Stimulated activated CD4-positive, alpha-beta T cell treated with anti-CD3 and anti-CD28 coated beads, TNF-alpha, amount 100 ng/mL, for 24 hours (primary cell): ENCODE measurements at places on chromosomes 2 and 18.

- DNase-seq, result no peak
Observed at GRCh38 chr18:4125224-4125623, 329.9 kb downstream of the DLGAP1 start.

DNA sequence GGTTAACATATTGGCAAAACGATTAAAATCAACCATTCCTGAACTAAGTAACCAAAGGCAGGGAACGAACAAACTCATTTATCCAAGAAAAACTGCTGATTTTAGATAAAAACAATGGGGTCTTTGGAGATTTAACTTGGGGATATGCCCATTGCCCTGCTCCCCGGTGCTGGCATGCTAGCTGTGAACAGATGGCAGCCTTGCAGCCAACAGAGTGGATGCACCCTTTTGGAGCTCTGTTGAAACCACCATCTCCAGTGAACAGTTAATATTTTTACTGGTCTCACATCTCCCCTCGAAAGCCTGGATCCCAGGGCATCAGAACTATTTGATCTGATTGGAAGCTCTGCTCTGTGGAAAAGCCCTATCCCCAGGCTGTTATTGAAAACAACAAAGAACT lies 303.1 kb downstream of the TGIF1 start:
- DNase-seq, result no peak

- no peak for DNase-seq
Observed at GRCh38 chr2:219422952-219423534, 4.9 kb downstream of the DES start.

DNA sequence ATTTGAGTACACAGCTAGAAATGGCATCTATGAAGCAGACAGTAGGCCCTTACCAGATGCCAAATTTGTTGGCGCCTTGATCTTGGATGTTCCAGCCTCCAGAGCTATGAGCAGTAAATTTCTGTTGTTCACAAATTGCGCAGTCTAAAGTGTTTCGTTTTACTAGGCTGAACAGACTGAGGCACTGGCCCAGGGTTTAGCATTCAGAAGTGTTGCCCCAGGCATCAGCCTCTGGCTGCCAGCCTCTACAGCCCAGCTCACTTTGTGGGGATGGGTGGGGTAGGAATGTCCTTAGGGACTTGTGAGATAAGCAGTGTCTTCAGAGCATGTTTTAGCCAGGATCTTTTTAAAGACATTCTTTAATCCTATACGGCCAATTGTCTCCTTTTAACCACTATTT lies 51.5 kb upstream of the MGAT5 start:
- DNase-seq, result no peak

DNA sequence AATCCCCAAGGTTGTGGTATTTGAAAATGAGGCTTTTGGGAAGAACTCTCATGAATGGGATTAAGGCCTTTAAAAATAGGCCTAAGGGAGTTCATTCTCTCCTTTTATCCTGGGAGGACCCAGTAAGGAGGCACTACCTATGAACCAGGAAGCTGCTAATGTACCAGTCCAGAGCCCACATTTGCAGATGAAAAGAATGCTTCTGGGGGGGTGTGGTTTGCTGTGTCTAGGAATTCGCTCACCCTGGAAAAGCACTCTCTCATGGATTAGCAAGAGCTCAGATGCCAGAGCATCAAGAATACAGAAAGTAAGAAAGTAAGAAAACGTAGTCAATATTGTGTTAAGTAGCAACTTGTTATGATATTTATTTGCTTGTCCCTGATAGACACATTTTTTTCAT lies 785.7 kb upstream of the GYPC start:
- DNase-seq, result no peak

DNA sequence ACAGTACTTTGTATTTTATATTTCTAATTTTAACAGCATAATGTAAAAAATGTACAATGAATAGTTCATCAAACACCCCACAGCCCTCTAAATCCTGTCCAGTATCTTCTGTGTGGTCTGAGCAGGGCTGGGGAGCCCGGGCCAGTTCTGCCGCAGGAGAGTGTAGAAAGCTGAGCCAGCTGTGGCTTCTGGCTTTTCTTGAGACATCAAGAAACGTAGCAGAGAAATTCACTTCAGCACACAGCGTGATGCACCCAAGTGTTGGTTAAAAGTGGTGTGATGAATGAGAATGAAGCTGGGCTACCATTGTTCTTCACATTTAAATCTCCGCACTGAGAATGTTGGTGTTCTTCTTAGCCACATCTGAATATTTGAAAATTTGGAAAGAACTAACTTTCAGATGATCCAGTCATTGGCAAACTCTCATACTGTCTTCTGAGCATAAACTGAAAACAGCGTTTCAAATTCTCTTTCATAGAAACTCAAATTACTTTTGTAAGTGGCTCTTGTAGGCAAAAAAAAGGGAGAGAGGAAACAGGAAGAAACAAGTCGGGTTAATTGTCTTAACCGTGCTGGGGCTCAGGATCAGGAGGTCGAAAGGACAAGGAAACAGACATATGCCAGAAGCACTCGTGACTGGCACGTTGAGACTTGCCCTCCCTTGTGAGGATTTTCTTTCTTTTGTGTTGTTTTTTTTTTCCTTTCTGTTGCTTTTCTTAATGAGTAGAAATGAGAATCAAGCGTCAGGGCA lies 23.4 kb upstream of the TMEM87B start:
- DNase-seq, result no peak

DNA sequence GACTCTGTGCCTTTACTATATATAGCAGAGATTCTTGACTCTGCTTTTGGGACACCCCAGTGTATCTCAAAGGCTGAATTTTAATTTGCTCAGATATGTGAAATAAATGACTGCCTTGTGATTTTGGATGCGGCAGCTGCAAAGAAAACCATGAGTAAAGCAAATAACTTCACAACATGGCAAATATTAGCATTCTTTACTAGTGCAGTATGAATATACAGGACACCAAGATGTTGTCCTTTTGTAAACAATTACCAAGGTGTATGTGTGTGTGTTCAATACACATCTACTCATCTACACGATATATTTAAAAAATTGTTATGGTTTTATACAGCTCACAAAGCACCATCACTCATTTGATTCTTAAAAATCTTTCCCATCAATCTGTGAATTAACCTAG lies 70.6 kb upstream of the TCF4 start:
- DNase-seq, result no peak

- no peak for DNase-seq
Observed at GRCh38 chr2:25492726-25493125, 151.0 kb upstream of the DNMT3A start.

GRCh38 chr2:241029599-241030332 lies 31.3 kb downstream of the SNED1 start:
- no peak for DNase-seq

- no peak for DNase-seq
Observed at GRCh38 chr2:241577413-241578122, 19.0 kb downstream of the BOK start.

- DNase-seq, result no peak
Observed at GRCh38 chr2:142755191-142755590, 122.3 kb upstream of the KYNU start.

DNA sequence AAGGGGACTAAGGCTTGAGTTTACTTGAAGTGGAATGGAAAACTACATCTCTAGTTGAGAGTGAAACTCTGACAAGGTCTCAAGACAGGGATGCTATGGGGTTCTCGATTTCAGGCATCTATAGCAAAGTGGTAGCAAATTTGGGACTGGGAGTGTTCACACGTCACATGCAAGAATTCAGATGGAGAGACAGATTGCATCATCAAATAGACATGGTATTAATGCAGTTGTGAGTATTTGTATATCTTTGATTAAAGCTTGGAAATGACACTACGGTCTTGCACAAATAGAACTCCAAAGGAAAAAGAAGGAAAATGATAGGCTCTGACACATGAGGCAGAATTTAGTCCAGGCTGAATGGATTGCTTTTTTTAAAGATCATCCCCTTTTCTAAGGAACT lies 1061.6 kb upstream of the FANCL start:
- DNase-seq, result no peak

DNA sequence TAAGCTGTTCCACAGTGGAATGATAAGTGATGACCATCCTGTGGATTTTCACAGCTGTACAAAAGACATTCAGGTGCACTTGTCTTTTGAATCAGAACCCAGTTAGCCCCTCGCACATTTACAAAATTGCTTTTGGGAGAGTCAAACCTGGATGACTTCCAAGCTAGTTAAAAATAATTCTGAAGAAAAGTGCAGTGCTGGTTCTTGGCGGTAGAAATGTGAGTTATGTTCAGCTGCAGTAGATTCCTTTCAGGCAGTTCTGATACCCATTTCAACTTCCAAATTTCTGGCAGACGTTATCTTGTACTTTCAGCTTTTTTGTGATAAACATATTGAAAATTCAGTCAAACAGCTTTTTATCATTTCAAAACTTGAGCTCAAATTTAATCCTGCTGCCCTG lies 324.7 kb downstream of the NRXN1 start:
- no peak for DNase-seq

GRCh38 chr18:62128157-62128556 lies 58.7 kb downstream of the PIGN start:
- no peak for DNase-seq

- DNase-seq, result no peak
Observed at GRCh38 chr2:30465171-30465545, 18.1 kb downstream of the LCLAT1 start.

- no peak for DNase-seq
Observed at GRCh38 chr2:11213090-11213638, 57.9 kb downstream of the SLC66A3 start.

- no peak for DNase-seq
Observed at GRCh38 chr2:69948032-69948962, 13.1 kb downstream of the ASPRV1 start.

GRCh38 chr18:34867520-34867919 lies 157.4 kb downstream of the DTNA start:
- DNase-seq, result no peak

DNA sequence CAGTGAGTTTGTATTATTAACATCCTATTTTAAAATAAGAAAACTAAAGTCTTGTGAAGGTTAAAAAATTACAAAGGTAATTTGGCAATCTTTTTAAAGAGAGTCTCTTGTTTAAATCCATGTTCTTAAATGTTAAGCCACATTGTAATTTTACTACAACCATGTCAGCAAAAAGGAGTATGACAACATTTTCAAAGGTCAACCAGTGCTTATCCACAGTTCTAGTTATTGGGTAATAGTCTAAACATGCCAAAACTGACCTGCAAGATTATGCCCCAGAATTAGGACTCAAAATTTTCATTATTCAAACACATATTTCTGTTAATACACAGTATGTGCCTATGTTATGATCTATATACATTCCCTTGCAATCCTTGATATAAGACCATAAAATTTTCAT lies 1312.6 kb upstream of the CHAC2 start:
- DNase-seq, result no peak

DNA sequence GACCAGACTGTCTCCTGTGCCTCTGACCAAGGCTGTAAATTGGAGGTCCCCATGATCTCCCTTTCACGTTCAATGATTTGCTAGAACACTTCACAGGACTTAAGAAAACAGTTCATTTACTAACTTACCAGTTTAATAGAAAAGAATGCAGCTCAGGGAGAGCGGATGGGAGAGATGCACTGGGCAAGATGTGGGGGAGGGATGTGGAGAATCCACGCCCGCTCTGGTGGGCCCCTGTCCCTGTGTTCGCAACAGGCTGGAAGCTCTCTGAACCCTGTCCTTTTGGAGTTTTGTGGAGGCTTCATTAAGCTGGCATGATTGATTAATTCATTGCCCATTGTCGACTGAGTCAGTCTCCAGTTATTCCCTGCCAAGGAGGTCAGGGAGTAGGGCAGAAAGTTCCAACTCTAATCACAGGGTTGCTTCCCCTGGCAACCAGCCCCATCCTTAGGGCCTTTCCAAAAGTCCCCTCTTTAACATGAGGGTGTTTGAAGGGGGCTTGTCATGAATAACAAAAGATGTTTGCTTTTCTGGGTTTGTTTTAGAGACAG lies 257.1 kb downstream of the ACKR3 start:
- no peak for DNase-seq

GRCh38 chr2:172843266-172843582 lies 107.6 kb downstream of the RAPGEF4 start:
- DNase-seq, result no peak

DNA sequence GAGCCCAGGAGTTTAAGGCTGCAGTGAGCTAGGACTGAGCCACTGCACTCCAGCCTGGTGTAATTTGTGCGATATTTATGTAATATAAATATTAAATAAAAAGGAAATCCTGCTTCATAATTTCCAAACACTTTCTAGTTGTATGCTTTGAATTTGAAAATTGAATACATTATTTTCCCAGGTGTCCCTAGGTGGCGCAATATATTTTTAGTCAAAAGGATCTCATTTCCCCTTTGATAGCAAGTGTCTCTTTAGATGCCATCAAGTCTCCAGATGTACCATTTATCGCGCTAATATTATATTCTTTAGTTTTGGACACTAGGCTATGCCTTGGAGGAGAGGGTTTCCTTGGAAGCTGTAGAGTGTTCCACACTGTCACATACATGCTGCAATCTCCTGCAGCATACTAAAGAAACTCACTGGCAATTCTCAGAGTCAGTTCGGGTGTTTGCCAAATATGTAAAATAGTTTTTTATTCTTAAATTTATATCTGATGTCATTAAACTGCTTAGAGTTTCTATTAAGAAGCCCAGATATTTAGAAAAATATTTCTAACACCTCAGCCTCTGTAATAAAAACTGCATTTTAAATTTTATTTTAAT lies 5.6 kb upstream of the WDR7 start:
- DNase-seq, result no peak

DNA sequence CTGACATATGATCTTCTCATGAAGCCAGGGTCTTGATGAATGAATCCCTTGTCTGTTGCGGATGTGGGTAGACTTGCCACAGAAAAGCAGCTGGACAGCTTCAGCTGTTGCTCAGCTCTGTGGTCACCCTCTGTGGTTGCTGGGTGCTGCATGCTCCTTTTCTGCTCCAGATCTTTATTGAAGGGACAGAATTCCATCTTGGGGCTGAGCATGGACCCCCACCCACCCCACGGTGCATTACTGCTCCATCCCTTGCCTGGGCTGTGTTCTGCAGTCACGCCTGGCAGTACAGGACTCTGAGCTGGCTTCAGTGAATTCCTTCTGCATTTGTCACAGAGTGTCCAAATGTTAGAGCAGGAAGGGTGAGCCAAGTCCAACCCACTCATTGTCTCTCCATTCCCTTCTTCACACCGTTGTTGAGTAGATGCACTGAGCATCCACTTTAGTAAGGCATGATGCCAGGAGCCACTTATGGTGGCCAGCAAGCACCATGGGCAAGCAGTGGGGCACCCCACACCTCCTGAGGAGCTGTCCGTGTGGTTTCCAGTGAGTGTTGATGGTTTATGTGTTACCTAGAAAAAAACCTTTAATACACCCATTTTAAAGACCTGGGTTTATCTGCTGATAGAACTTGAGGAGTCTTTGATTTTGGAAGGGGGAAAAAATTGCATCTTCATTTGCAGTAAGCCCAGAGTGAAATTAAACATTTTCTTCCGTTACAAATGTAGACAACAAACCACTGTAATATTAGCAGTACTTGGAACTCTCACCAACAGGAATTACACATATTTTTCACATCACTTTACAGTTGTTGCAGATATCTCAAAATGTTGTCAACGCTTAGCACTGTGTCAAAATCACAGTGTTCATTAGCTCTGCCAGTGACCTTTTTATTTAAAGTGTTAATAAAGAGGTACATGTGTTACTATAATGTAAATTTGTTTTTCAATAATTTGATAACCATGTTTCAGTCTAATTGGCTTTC lies 14.7 kb upstream of the ITGB6 start:
- DNase-seq, result no peak

GRCh38 chr2:222169346-222169745 lies 129.5 kb downstream of the PAX3 start:
- DNase-seq, result no peak

GRCh38 chr2:111191877-111192276 lies 71.2 kb downstream of the BCL2L11 start:
- no peak for DNase-seq
